ENCODE measurements at places on chromosomes 12 and 14. TPM values are rescaled to one million over a fixed set of nuclear protein-coding genes. Genes with fewer than 3 reads are reported as not detected.

DNA sequence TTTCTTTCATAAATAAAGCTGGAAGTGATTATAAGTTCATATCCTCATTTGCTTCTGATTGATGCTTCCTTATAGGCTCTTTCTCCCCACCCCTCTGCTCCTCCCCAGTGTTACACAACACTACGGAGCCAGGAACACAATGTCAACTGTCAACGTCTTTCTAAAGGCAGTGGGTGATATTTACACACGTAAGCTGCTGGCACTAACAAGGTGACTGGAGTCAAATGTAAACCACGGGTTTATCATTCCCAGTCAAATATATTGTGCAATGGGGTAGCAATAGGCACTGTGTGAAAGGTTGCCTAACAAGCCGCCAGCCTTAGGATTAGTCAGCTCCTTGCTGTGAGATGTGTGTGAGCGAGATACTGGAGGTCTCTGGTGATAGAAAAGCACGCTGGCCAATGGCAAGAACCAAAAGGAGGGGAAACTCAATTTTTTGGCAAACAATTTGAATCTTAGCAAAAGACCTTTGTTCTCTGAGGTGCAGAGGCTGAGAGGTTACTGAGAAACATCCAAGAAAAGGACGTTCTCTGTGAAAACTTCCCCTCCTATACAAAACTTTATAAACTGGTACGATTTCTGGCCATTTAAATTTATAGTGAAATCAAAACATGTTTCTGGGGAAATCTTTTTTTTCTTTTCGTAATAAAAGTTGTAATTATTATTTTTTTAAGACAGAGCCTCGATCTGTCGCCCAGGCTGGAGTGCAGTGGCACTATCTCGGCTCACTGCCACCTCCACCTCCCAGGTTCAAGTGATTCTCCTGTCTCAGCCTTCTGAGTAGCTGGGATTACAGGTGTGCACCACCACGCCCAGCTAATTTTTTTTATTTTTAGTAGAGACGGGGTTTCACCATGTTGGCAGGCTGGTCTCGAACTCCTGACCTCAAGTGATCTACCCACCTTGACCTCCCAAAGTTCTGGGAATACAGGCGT is 22.3 kb upstream of the HECTD1 start:
- peak; percentile 98 for DNase-seq

DNA sequence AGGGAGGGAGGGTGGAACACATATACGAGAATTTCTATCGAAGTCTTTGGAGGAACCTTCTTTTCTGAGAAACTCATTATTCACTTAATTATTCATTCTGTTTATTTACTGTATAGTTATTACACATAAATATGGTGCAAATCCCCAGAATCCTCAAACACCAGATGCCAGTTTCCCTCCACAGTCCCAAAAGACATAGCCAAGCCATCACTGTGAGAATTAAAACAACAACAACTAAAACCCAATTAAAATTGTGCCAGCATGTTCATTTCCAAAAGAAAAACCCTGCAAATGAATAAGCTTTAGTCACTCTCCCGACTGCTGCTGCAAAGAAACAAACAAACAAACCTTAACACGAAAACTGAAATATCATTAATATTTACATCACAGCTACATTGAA is 173.5 kb downstream of the EFCAB11 start:
- DNase-seq, result no peak

DNA sequence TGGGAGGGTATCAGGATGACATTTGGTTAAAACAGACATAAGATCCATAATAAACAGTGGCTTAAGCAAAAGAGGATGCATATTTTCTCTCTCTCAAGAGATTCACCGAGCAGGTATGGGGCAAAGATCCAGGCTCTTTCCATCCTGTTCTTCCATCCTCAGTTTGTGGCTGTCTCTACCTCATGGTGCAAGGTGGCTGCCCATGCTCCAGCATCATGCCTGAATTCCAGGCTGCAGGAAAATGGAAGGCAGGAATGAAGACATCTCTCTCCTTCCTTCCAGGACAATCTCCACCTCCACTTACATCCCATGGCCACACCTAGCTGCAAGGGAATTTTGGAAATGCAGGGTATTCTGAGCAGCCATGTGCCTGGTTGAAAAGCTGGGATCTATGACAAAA is 136.0 kb downstream of the GLT1D1 start:
- DNase-seq, result no peak

DNA sequence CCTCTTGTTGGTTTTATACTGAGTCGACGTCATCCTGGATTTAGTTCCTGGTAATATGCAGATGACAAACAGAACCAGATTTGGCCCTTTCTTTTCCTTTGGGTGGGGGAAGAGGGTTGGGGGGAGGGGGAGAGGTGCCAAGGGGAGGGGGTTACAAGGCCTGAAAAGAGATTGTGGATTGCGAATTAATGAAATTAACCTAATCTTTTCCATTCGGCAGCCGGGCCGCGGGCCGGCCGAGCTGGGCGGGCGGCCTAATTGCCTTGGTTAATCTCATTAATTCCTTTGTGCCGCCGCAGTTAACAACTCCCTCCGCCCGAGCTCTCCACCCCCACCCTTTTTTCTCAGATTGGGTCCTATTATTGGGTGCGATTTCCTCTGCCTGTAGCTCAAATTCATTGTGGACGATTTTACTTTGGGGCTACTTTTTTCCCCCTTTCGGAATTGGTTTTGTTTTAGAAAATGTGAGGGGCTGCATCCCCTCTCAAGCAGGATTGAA is 387 bp upstream of the GSC start:
- DNase-seq, result peak; percentile 20

GRCh38 chr14:29645117-29645516 is 282.5 kb downstream of the PRKD1 start:
- peak; percentile 2 for DNase-seq

GRCh38 chr14:43418324-43418723 is 1088.8 kb downstream of the FSCB start:
- no peak for DNase-seq

DNA sequence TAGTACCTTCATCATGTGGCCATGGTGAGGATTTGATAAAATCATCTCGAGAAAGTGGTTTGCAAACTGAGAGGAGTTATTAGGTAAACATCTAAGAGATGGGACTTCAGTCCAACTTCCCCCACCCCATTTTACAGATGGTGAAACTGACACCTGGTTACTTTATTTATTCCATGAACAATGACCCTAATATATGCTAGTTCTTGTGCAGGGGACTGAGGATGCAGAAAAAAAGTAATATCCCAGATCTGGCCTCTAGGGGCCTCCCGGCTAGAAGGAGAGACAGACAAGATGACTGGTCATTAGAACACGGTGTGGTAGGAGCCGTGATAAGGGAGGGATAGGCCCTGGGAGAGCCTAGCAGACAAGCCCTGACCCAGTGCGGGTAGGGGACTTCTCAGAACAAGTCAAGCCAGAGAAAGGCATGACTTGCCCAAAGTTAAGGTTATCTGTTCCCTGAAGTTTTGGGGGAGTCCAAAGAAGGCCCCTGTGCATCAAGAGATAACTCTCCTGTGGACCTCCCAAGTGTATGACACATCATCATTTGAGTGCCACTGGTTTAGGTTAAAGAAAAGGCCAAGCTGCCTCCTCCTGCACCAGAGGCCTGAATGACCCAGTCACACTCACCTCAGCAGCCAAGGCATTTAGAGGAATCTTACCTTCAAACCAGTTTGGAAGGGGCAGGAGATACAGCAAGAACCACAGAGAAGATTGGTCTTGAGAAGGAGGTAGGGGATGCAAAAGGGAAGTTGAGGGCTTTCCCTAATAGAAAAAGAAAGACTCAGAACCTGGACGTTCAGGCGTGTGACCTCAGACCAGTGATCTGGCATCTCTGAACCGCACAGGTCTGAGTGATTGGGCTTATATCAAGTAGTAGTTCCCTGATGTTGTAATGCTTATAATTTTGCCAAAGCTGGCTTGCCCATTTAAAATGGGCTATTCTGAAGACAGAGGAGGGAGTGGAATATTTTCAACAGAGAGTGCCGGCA is 1.6 kb downstream of the CMKLR1 start:
- peak; percentile 8 for DNase-seq

GRCh38 chr12:3544296-3544965 is 53.4 kb downstream of the PRMT8 start:
- DNase-seq, result no peak

GRCh38 chr14:58738189-58738836 is 100.6 kb downstream of the DACT1 start:
- peak; percentile 96 for DNase-seq

DNA sequence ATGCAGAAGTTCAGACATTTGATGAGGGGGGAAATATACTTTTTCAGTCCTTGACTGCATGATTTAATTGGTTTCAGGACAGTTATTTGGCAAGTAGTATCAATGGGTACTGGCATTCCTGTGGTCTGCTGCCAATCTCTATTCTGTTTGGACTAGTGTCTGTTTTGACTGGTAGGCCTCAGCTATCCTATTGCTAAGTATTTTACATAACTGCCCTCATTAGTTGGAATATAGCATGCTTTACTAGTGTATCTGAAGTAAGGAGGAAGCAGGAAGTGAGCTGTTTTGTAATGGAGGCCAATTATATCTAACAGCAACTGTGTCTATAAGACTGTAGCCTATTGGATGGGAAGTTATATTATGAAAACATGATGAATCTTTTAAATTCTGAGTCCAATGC is 104.3 kb downstream of the FLRT2 start:
- no peak for DNase-seq

GRCh38 chr14:104271391-104271790 is 133.0 kb downstream of the KIF26A start:
- DNase-seq, result no peak

- no peak for DNase-seq
Observed at GRCh38 chr12:131251336-131252101, 297.8 kb downstream of the ADGRD1 start.

GRCh38 chr12:82659343-82660207 is 27.1 kb upstream of the TMTC2 start:
- no peak for DNase-seq

DNA sequence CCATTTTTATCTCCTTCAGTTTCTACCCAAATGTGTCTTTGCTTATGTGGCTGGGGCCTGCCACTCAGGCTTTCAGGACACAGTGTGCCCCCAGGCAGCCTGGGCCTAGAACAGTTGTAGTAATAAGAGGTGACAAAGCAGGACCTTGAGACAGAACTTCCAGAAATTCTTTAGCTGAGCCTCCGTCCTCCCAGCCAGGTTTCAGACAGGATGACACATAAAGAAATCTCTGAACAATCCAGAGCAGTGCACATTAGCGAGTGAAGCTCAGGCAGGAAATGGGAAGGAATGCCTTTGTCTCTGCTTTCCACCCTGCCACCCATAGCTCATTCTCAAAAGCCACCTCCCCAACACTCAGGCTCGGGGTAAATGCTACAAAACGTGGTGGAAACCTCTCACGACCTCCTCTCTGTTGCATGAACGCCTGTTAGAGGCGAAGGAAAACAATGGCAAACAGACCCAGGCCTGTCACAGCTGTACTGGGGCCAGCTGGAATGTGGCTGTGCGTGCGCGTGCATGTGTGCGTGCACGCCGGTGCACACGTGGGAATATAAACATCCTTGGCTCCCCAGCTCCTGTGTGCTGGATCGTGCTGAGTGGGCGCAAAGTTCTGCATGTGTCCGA is 286.7 kb downstream of the ZFP36L1 start:
- peak; percentile 73 for DNase-seq

DNA sequence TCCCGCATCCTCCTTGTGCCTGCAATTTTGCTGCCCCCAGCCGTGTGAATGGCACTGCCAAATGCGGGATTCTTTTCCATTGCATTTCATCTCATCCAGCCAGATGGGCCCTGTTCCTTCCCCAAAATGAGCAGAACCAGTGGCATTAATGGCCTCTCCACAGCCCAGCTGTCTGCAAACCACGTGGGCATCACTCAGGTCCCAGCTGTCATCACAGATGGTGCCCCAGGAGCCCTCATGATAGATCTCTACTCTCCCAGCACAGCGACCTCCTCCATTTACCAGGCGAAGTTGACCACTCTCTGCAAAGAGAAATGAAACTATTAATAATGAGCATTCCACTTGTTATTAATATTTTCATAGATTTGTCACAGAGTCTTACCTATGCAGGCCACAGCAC is 17.1 kb downstream of the CD163 start:
- no peak for DNase-seq

DNA sequence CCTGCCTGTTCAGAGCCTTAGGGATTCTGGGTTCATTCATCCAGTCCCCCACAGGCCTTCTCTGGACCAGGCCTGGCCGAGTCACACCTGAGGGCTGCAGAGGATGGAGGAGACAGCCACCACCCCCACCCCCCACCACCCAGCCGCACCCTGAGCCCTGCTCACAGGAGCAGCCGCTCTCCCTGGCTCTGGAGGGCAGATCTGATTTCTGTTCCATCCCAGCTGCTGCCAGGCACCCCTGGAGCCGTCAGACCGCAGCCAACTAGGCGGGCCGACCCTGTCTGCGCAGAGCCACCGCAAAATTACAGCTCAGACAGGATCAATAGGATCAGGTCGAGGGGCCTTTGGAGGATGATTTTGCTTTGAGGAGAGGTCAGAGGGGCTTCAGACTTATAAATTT is 154.6 kb upstream of the MYL2 start:
- DNase-seq, result no peak

DNA sequence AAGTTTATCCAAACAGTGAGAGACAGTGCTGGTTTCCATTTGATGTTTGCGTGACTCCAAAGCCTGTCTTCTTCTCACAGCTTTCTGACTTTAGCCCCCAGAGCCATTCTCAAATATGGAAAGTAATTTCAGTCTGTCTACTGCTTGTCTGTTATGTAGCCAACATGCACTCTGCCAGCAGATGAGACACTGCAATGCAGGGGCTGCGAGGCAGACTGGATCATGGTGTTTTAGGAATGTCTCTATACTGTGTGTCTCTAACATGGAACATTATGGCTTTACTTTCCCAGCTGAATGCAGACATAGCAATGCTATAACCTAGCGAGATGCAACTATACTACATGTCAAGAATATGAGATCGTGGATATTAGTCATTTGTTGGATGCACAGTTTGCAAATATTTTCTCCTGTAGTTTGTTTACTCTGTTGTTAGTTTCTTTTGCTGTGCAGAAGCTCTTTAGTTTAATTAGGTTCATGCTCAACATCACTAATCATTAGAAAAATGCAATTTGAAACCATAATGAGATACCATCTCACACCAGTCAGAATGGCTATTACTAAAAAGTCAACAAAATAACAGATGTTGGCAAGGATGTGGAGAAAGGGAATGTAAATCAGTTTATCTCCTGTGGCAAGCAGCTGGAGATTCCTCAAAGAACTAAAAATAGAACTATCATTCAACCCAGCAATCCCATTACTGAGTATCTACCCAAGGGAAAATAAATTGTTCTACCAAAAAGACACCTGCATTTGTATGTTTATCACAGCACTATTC is 235.8 kb upstream of the TMTC1 start:
- DNase-seq, result peak; percentile 13

MNAT1 gene
- total RNA-seq, result 48.2 TPM

TAS2R43 gene
- total RNA-seq, result 0.90 TPM

NEUROD4 gene
- total RNA-seq, result not detected

KCTD10 gene
- total RNA-seq, result 72.1 TPM

All from IMR-90 (cell line).